ENCODE measurements at places on chromosomes 1 and 21.

- no peak for DNase-seq
These were observed 31.1 kb downstream of the ROR1 start for GRCh38 chr1:63804829-63805484.

DNA sequence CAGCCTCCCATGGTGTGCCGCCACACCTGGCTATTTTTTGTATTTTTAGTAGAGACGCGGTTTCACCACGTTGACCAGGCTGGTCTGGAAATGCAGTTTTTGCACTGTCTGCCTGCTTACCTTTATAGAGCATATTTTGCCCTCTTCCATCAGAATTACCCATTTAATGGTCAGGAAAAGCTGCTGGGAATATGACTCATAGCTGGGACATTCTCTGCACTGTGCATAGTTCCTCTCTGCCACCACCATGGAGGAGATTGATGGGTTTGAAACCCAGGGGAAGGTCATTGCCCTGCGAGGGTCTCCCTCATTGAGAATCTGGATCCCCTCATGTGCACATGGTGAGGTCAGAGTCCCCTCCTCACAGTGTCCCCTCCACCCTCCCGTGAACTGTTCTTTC, 32.1 kb downstream of the MX1 start:
- no peak for DNase-seq

DNA sequence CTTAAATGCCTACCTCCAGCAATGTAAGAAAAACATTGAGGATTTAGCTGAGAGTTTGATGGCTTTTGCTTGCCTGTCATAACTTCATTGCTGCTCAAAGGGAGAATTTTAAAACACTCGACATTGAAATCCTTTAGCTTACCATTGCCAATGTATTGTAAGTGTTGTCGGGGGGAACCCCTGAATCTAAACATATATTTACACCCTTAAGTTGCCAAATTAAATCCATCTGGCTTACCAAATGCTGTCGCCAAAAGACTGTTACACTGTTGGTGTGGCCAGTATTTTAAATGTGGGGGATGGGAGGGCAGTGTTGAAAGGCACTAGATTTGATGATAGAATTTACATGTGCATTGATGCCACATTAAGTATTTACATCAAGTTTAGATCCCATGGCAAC, 24.9 kb upstream of the C1orf105 start:
- DNase-seq: no peak

DNA sequence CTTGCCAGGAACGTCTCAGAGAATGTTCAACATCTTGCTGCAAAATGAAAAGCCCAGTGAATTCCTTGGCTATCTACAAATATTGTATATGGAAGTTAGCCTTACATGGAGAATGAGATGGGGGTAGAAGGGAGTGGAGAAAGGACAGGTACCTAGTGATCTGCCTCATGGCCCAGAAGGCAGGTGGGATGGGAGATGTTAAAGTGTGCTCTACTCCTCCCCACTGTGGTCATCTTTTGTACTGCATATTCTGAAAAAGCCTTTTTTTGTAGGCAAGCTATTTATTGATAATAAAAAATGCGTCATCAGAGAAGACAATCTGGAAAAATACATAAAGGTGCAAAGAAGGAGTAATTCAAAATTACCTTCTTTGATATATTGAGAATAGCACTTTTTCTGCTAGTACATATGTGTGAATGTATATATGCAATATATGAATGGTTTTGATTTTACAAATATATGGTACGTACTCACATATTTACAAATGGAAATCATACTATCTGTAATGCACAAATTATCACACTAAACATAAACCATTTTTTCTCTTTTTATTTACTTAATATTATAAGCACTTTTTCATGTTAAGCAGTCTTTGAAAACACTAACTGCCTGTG, 19.1 kb upstream of the SLC5A9 start:
- peak; percentile 63 for DNase-seq

DNA sequence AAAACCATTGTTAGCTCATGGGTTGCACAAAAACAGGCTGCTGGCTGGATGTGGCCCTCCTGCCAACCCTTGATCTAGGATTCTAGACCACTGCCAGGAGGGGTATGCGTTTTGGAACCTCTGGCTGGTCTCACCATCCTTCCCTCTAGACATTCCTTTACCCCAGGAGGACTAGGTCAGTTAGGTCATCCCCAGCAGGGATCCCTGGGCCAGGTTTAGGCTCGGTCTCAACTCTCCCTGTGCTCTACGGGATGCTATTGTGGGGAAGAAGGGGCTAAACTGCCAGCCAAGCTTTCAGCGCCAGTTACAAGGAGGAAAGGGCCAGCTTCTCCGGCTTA, 22.7 kb downstream of the SLC2A1 start:
- no peak for DNase-seq

DNA sequence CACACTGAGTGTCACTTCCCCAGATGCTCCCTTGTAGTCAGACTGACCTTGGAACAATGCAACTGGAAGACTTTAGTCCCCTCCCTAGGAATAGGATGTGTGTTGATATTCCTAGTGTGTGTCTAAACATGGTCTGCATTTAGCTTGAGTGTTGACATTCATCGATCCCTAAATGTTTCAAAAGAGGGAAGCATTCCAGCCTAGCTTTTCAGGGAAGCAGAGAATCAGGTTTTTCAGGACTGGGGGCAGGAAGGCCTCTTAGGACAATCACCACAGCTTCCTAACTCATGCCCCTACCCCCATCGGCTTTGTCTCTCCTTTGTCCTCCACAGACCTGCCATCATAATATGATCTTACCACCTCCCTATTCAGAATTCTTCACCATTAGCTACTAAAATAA, 43.4 kb downstream of the NMNAT2 start:
- DNase-seq: peak; percentile 8

DNA sequence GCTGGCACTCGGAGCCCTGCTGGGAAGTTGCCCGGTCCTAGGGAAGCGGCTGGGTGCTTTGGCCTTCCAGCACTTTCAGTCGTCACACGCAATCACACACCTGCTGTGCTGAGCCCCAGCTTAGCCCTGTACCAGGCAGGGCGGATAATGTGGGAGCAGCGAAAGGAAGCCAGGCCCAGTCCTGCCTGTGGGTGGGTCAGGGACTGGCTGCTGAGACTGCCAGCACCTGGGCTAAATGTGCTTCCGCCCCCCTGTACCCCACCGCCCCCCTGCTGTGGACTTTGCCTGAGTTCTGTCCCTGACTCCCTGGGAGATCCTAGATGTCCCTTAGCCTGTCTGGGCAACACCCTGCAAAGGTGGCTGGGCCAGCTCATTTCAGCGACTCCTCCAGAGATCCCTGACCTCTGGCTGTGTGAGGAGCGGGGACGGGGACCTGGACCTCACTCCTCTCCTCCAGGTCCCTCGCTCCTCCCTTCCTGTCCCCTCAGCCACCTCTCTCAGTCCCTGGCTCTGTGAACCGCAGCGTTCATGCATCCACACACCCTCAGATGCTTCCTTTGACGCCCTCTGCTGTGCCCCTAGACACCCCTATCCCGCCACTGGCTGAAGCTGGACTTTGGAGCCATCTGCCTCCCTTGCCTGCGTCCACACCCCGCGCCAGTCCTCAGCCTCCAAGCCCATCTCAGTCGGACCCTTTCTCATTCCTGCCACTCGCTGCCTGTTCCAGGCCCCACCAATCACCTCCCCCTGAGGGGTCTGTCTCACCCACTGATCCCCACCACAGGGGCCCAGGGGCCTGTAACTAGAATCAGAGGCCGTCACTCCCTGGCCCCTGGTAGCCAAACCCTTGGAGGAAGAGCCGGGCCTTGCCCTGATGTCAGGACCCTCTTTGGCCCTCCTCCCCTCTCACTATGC, 1.4 kb downstream of the MMEL1 start:
- peak; percentile 56 for DNase-seq

DNA sequence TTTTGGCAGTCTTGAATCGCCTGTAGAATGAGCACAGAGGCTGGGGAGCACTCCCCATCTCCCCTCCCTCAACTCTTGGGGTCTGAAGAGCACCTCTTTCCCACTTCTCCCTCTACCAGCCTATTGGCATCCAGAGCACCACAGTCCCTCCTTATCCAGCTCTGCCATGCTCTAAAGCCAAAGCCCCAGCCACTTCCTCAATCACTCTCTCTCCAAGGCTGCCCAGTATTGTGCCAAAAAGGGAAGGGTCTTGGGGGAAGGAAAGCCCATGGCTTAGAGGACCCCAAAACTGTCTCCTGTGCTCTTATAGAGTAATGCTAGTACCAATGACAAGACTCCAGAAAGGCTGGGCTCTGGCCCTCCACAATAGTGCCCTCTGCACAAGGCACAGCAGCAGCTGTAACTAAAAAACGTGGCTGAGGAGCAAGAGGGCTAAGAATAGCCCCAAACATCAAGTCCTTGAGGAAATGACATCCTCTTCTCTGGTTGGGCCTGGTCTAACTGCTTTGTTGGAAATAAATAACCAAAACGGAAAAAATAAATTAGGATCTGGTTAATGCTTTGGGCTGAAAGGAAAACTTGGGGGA, 28.4 kb downstream of the SLC27A3 start:
- no peak for DNase-seq

GRCh38 chr1:79585801-79586200, 579.3 kb upstream of the ADGRL4 start:
- no peak for DNase-seq

Data from stomach (tissue), 19 donors.